ENCODE measurements at places on chromosomes 1 and 21.

- DNase-seq: no peak
Measured at GRCh38 chr1:20893931-20894330, 106.8 kb upstream of the HP1BP3 start.

- no peak for DNase-seq
Measured at GRCh38 chr1:156992215-156992614, 53.3 kb downstream of the ARHGEF11 start.

DNA sequence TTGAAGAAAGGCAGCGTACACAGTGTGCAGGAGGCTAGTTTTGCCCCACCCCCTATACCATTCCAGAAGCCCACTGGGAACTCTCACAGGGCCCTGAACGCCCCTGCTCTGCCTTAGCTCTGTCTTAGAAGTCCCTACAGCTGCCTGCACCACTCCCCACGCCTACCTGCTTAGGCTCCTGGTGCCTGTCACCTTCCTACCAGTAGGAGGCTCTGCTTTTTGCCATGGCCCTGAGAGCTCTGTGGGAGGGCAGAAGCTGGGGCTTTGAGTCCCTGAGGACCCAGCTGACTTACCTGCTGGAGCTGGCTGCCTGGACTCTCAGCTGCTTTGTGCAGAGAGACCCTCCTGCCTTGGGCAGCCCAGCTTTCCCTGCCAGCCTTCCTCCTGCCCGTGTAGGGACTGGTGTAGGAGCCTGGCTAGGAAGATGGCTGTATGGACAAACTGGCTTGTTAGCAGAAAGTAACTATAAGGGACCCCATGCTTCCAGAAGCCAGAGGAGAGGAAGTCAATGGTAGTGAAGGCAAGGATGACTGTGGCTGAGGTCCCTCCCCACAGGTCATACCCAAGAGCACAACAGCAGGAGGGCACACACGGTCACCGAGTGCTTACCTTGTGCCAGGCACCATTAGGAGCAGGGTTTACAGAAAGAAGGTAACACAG is 9.8 kb upstream of the CELSR2 start:
- no peak for DNase-seq

DNA sequence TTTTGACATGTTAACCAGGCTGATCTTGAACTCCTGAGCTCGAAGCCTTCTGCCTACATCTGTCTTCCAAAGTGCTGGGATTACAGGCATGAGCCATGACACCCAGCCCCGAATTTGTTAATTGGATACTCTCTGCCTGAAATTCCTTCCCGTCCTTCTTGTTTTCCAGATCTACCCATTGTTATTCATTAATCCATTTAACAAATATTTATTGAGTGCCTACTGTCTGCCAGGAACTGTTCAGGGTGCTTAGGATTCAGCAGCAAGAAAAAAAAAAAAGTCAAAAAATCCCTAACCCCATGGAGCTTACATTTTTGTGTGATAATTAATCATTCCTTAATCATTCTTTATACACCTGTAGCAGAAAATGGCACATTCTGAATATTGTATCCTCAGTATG is 206.8 kb upstream of the FOXD3 start:
- no peak for DNase-seq

DNA sequence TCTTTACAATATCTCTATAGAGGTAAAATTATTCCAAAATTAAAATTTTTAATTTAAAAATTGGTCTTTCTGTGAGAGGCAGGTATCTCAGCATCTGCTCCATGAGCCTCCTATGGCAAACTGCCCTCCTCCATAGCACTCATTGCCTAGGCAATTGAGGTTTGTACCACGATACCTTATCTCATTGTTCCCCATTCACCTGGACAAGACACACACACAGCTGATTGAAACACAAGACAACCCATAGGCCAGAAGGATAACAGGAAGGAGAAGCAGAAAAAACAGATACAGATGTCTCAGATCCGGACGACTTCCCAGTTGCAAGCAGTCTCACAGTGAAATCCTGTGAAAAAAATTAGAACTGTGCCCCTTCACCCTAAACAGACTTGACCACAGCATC is 24.3 kb downstream of the RHBDL2 start:
- DNase-seq: no peak

DNA sequence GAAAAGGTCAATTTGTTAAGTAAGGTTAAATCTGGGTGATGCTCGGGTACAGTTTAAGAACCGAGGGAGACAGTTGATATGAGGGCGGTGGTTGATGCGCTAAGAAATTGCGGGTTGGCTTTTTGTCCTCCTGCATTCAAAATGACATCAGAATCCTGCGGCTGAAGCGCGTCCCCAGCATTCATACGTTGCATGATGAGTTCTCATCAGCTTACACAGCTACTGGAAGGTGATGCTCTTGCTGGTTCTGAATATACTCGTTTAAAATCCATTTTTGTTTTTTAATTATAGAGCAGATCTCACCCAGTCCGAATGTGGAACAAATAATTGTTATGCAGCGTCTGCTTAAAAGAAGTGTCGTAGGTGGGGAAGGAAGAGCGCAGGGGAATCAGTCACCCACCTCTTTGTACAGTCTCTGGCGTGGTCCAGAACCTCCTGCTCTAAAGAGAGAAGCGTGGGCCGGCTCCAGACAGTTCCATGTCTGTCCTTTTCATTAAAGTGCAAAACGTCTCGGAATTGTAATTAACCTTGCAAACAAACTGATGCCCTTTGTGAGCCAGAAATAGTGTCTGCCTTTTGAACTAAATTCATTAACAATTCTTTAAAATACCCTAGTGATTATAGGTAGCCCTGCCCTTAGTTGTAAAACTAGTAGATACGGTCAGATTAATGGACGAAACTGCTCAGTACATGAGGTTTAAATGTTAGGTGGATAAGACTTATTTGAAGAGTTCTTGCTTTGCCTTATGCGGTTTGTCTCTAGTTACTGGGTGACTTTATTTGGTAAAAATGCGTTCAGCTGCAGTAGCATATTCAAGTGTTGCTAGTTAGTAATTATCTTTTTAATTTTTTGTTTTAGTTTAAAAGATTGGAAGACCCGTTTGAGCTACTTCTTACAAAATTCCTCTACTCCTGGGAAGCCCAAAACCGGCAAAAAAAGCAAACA is 741 bp downstream of the RGS2 start:
- no peak for DNase-seq

DNA sequence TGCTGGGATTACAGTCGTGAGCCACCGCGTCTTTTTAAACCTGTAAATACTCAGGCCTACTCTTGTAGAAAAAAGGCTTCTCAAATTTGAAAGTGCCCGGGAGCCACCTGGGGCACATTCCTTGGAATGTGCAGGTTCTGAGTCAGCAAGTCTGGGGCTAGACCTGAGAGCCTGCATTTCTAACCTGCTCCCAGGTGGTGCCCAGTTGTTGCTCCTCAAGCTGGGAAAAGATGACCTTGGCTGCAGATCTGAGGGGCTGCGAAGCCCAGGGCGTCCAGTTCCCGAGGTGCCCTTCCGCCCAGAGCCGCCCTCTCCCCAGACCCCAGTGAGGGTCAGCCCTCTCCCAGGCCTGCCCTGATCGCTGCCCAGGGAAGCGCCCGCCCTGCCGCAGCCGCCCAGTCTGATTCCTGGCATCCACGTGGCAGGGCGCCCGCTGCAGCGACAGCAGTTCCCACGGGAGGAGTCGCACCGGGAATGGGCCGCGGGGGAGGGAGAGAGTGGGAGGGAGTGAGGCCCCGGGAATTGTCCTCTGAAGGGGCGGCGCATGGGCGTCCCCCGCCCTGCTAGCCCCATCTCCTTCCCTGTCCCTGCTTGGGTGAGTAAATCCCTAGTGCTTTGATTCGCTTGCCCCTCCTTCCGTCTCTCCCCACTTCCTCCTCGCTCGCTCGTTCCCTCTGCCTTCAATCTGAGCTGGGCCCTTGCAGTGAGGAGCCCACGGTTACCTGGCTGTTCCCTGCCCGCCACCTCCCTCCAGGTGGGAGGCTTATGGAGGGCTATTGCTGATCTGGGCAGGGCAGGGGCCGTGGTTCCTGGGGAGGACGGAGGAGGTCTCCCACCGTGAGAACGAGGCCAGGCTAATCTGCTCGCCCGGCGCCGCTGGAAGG is 18.8 kb upstream of the TENT5B start:
- DNase-seq: no peak

GRCh38 chr1:62876535-62876934 is 92.6 kb downstream of the ATG4C start:
- DNase-seq: no peak

DNA sequence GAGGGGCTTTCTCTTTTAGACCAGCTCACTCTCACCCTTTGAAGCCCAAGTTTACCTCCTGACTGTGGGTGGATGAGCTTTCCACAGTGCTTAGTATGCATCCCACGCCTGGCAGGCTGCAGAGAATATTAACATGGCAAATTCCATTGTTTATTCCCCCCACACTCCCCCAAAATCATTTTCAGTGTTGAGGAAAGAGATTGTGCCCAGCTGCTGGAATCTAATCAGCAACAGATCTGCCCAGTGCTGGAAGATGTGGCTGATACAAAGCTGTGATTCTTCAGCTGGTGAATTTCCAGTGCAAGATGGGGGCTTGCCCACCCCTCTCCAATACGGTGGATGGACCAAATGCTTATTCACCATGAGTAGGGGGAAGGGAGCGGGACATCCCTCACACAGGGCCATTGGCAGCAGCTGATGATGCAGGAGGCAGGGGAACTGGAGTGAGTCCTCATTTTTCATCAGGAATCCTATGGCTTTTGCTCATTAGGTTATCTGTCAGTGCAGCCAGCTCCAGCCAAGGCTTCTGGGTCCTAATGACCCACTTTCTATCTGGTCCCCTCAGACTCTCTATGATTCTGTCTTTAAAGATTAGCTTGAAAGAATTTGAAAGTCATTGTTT is 39.7 kb upstream of the KCNA3 start:
- DNase-seq: no peak

GRCh38 chr1:223337174-223337869 is 26.7 kb downstream of the SUSD4 start:
- DNase-seq: no peak

DNA sequence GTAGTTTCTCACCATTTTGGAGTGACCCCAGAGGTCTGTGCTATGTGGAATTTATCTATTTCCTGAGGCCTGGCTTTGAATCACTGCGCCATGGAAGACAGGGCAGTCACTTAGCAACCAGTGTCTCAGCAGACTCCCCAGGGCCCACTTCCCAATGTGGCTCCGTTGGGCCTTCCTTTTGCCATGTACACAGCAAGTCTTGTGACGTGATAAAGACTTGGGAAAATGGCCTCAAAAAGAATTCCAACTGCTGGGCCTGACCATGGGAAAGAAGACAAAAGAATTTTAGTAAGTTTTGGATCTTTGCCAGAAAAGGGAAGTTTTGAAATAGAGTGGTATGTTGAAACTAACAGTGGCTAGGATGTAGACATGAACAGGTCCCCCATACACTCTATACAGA is 36.2 kb downstream of the TLR5 start:
- no peak for DNase-seq

DNA sequence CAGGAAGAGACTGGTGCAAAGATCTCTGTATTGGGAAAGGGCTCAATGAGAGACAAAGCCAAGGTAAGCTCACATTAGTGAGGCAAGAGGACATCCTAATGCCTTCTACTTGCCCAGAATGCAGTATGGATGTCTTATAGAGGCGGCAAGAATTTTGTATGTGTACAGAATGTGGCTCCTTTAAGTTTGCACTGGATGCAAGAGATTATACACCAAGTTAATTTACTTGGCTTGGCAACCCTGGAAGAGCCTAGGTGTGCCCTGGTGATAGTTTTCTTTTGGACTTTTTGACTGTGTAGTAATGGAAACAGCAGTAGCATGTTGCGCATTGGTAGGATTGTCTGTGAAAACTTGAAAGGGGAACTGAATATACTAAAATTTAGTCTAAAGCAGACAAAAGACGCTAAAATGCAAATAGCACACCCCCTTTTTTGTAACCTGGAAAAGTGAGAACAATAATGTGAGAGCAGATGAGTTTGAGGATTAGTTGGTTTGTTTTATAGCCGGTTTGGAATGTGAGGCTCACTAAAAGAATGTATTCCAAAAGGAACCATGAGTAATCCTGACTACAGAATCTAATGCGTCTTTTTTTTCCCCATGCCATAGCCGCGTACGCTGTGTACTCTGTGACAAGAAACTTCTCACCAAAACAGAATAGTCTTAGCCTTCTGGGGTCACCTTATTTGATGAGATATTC is 18.1 kb downstream of the KHDRBS1 start:
- no peak for DNase-seq

DNA sequence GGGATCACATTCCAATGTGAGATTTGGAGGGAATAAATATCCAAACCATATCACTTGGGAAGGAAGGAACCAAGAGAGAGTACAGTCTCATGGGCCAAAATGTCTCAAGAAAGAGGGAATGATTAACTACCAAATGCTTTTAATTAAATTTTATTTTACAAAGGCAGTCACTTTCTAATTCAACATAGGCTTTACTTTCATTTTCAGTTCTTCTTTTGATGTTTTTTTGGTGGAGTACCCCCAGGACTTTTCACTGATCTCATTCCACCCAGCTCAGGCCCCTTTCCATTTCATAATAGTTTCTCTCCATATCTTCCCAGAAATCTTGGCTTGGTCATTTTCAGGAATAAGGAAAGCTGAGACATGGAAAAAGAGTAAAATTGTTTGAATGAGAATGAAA is 5.1 kb upstream of the SLAMF7 start:
- DNase-seq: no peak

DNA sequence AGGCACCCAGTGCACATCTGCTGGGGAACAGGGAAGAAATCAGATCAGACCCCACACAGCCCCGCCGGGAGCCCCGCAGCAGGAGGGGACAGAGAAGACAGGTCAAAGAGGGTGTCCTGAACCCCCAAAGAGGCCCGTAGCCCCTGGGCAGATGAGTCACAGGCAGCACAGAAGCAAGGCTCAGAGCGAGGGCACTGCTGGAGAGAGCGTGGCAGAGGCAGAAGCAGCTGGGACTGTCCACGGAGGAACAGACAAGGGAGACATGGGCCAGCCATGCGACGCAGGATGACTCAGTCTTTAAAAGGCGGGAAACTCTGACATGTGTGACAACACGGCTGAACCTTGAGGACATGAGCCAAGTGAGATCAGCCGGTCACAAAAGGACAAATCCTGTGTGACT is 14.5 kb upstream of the PRDM16 start:
- DNase-seq: peak; percentile 56

GRCh38 chr1:184473176-184473966 is 86.5 kb downstream of the C1orf21 start:
- no peak for DNase-seq

GRCh38 chr1:107262467-107263286 is 121.8 kb downstream of the NTNG1 start:
- no peak for DNase-seq

DNA sequence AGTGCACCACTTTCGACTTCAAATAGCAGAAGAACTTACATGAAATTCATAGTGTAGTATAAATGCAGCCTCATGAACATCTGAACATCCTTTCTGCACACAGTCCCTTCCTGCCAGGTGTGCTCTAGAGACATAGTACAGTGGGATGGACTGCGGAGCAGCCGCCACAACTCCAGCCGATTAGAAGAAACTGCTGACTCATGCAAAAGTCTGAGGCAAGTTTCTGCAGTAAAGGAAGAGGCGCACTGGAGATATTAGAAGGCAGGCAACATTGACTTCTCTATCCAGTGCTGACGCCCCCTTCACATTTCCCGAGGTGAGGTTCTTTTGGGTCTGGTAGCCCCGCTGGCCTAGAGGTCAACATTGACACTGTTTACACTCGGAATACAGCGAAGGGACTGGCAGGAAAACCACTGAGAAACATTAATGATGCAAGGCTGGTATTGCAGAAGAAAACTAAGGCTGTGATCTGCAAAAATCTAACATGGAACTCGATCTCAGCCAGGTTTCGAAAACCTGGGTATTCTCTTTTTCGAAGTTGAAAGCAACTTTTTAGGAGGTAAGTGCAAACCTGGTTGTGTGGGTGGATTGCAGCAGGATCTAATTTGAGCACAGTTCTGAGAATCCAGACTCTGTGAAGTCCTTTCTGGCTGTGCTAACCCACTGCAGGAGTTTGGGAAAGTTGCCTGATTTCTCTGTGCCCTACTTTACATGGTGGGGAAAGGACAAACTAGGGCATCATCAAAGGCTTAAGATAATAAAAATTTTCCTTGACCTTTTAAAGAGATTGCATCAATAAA is 90.7 kb downstream of the CDC7 start:
- no peak for DNase-seq
